ENCODE measurements at places on chromosomes 2 and 18.

- no peak for DNase-seq
Measured at GRCh38 chr18:13712400-13713131, 13.8 kb downstream of the FAM210A start.

- no peak for DNase-seq
Measured at GRCh38 chr2:71556692-71557250, 103.4 kb downstream of the DYSF start.

GRCh38 chr2:176383836-176384442 lies 114.7 kb downstream of the MTX2 start:
- no peak for DNase-seq

GRCh38 chr2:217208867-217209266 lies 349.0 kb upstream of the TNP1 start:
- DNase-seq = no peak

DNA sequence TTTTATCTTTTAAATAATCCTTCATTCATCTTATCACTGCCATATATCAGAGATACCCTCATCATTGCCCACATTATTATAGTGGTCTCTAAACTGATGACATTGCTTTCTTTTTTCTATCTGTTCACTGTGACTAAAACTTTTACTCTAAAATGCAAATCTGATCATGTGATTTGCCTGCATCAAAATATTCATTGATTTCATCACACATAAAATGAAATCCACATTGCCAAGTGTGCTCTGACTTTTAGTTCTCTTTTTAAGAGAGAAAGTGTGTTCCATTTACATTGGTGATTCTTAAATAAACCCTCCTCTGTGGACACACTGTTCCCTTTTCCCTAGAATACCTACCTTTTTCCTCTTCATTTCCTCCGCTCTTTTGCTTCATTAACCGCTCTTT lies 7.5 kb downstream of the REL start:
- no peak for DNase-seq

All from GM20000 (cell line).